Myocyte (in vitro differentiated cells): ENCODE measurements at places on chromosomes 13 and 19.

GRCh38 chr13:20105161-20105689 is 55.6 kb downstream of the GJA3 start:
- no peak for DNase-seq

- no peak for DNase-seq
Measured at GRCh38 chr13:61045251-61045650, 370.4 kb downstream of the PCDH20 start.

DNA sequence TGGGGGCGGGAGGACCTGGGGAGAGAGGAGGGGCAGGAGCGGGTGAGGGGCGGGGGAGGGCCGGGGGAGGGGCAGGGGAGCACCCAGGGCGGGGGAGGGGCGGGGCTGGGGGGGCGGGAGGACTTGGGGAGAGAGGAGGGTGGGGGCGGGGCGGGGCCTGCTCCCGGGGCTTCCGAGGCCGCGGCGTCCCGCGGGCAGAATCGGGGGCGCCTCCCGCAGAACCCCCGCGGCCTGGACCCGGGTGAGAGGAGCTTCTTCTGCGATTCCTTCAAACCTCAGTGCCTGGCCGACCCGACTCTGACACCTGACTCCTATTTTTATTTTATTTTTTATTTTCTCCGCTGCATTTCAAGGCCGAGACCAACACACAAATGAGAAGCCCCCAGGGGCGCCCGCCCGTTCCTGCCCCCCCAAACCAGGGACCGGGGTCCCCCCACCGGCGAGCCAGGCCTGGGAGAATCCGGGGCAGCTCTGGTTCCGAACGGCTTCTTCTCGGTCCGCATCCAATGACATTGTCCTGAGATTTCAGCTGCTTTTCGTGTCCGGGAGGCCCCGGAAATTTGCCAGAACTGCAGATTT is 470 bp upstream of the GRTP1 start:
- DNase-seq, result no peak

DNA sequence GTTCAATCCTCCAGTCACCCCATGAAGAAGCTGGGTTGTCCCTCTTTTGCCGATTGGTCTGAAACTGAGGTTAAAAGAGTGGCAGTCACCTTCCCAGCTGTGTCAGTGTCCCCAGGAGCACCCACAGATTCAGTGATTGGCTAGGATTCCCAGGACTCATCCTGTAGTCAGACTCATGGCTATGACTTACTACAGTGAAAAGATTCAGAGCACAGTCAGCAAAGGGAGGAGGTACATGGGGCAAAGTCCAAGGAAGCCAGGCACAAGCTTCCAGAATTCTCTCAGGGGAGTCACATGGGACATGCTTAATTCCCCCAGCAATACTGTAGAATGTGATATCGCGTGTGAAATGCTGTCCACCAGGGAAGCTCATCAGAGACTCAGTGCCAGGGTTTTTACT is 14.2 kb downstream of the ZNF473 start:
- no peak for DNase-seq

DNA sequence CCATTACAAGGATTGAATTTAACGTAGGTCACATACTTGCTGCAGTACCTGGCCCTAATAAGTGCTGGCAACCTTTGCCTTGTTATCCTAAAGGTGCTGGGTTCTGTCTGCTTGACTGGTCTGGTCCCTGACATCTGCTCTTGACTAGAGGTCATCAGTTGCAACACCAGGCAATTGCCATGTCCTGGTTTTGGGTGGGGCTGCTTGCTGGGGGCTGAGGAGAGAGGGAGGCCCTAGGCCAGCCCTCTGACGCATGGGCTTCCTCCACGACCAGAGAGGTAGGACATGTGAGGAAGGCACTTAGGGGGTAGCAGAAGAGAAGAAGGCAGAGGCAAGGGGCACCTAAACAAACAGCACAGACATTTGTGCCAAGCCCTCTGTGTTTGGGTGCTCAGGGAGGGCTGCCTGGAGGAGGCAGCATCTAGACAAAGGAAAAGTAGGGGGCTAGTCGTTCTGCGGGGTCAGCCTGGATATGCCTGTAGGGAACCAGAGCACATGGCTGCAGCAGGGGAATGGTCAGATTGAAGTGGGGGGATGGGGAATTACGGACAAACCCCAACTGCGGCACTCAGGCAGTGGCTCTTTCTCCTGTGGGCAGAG is 21.7 kb downstream of the VSTM2B start:
- no peak for DNase-seq

DNA sequence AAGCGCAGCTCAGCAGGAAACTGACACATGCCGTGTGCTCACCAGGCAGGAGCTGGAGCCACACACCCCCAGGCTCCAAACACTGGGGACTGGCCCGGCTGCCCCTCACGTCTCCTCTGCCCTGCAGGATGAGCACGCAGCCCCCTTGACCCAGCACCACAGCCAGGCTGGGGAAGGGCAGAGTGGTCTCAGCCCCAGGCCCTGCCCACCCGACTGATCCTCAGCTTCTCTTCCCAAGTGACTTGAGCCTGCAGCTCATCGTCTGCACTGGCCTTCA is 20.3 kb downstream of the GRTP1 start:
- DNase-seq, result no peak

- peak; percentile 47 for DNase-seq
Measured at GRCh38 chr19:29622166-29623070, 16.3 kb downstream of the POP4 start.

GRCh38 chr19:42204664-42205063 is 12.8 kb downstream of the DEDD2 start:
- DNase-seq, result no peak

DNA sequence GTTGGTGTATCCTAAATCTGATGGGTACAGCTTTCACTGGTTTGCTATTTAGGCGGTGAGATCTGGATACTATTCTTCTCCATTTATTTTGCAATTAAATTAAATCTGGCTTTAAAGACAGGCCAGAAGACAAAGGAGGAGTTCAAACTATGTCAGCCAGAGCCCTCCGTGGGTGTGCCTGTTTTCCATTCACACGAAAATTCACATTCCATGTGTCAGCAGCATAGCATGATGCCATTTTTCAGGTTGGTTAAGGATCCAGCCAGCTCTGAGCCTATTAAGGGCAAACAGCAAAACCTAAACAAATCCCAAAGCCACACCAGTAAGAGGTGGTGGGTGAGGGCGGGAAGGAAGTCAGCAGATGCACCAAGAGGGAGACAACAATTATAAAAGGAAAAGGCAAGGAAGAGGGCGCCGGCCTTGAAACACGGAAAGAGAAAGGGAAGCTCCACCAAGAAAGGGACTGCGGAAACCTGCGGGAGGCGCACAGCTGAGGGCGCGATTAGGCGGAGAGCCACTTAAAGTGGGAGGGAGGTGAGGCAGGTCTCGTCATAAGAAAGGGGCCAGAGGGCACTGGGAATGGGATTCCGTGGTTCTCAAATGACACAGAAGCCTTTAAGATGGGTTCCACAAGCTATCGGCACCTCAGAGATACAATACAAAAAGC is 43.0 kb downstream of the CARS2 start:
- no peak for DNase-seq

DNA sequence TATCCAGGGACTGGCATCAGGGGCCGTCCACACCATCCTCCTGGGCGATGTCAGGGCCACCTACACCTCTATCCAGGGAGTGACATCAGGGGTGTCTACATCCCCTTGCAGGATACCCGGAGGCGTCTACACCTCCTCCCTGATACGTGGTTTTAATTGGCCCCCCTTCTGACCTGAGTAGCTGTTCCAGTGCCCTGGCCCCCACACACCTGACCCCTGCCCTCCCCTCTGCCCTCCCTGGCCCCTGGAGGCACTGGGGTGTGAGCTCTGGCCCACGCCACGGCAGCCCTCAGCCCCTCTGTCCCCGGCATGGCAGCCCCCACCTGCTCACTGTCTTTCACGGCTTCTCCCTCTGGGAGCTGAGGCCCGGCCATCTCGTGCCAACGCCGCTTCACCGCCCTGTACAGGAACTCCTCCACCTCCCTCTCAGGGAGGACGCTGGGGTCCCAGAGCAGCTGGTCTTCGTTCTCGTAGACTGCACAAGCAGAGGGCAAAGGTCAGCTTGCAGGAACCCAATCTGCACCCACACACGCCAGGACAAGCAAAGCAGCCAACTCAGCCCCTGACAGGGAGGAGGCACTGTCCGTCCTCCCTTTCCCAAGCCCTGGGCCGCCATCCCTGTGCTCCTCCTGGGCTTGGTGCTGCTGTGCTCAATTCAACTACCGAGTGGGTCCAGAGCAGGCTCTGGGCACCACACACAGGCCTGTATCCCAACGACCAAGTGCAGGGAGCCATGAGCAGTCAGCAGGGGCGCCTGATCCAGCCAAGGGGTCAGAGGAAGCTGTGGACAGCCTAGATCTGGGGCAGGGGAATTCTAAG is 22.2 kb upstream of the PLPP2 start:
- DNase-seq, result no peak

- no peak for DNase-seq
Measured at GRCh38 chr19:36257520-36257876, 42.6 kb downstream of the ZNF146 start.

- no peak for DNase-seq
Measured at GRCh38 chr13:108426893-108427292, 157.4 kb downstream of the TNFSF13B start.

DNA sequence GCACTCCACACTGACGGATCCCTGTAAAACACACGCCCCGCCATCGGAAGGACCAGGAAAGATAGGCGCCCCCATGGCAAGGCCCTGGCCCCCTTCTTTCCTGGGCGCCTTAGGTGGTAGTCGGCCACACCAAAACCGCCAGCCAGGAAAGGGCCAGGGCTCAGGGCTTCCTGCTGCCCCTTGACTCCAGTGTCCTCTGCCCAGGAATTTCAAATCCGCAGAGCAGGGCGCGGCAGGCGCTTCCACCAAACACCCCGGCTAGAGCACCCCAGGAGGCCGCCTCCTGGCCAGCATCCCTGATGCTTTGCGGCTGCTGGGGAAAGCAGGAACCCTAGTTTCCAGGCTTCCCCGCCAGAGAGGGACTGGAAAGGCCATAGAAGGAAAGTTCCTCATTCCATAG is 57.5 kb downstream of the ZNF726 start:
- no peak for DNase-seq

- peak; percentile 91 for DNase-seq
Measured at GRCh38 chr13:100361504-100361903, 227.1 kb downstream of the GGACT start.

GRCh38 chr19:10344780-10345179 is 5.4 kb upstream of the ICAM3 start:
- DNase-seq, result no peak
